ENCODE measurements at places on chromosomes 2 and 18. TPM values are rescaled to one million over a fixed set of nuclear protein-coding genes. Genes with fewer than 3 reads are reported as not detected.

- DNase-seq, result no peak
- no peaks in the 10 kb centered on the region for H3K27me3 ChIP-seq
- H3K4me1 ChIP-seq, result no peaks in the 10 kb centered on the region
These were observed 106.0 kb upstream of the RAB12 start for GRCh38 chr18:8503248-8503647.

DNA sequence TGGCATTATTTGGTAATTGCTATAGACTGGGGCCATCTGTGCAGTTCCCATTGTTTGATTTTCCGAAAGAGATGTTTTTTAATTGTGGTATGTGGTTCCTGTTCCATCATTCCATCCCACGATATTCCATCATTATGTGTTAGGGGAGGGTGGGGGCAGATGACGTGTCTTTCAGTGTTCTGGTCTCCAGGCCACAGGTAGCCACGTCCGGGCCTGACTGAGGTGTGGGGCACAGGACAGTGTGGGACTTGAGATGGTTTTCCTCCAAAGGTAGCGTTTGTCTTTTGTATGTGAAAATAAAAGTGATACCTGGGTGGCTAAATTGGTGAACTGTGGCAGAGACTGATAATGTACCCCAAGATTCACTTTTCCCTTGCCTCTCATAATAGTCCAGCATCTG, 192.2 kb upstream of the HAAO start:
- no peak overlapping the region for H3K4me3 ChIP-seq
- no peaks in the 10 kb centered on the region for H3K36me3 ChIP-seq
- DNase-seq, result no peak
- H3K4me1 ChIP-seq, result no peaks in the 10 kb centered on the region
- H3K27me3 ChIP-seq, result no peaks in the 10 kb centered on the region

GRCh38 chr2:23092831-23093230, 292.1 kb upstream of the KLHL29 start:
- peaks cover 8% of the 10 kb centered on the region for H3K27me3 ChIP-seq
- H3K4me1 ChIP-seq, result no peaks in the 10 kb centered on the region
- no peaks in the 10 kb centered on the region for H3K36me3 ChIP-seq
- DNase-seq, result no peak

GRCh38 chr2:151776367-151776766, 42.1 kb upstream of the NEB start:
- H3K27me3 ChIP-seq, result no peaks in the 10 kb centered on the region
- H3K4me1 ChIP-seq, result peaks cover 4% of the 10 kb centered on the region
- peaks cover 39% of the 10 kb centered on the region for H3K36me3 ChIP-seq
- H3K4me3 ChIP-seq, result no peak overlapping the region
- no peak overlapping the region for H3K27ac ChIP-seq

The MYO3B gene
- total RNA-seq, result 0.17 TPM

DNA sequence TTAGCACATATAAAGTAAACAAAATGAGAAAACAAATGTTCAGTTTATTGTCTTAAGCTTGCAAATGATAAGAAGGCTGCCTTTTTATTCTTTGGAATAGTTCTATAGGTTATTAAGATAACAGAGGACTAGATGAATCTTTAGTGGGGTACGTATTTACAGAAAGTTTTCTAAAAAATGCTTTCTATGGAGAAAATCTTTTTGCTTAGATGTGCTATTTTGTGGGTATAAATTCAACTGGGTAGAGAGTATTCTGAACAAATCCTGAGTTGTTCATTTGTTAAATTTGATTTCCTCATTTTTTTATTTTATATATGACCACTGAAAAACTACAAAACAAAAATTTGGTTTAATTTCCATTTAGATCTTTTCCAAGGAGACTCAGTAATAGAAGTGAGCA, 566.9 kb downstream of the PLCL1 start:
- DNase-seq, result no peak
- H3K27ac ChIP-seq, result no peak overlapping the region
- no peaks in the 10 kb centered on the region for H3K36me3 ChIP-seq
- H3K27me3 ChIP-seq, result peaks cover 9% of the 10 kb centered on the region
- no peak overlapping the region for H3K4me3 ChIP-seq

- H3K27ac ChIP-seq, result no peak overlapping the region
- H3K4me1 ChIP-seq, result peaks cover 20% of the 10 kb centered on the region
- H3K27me3 ChIP-seq, result no peaks in the 10 kb centered on the region
- no peak for DNase-seq
These were observed 15.9 kb upstream of the NMUR1 start for GRCh38 chr2:231546014-231546715.

The POMC gene
- 4.6 TPM for total RNA-seq

GRCh38 chr2:106030287-106031268, 163.5 kb downstream of the UXS1 start:
- peaks cover 36% of the 10 kb centered on the region for H3K4me1 ChIP-seq
- H3K27ac ChIP-seq, result no peak overlapping the region
- H3K36me3 ChIP-seq, result no peaks in the 10 kb centered on the region
- no peak overlapping the region for H3K4me3 ChIP-seq
- peak; percentile 62 for DNase-seq

- no peak for DNase-seq
- H3K27me3 ChIP-seq, result no peaks in the 10 kb centered on the region
- H3K4me1 ChIP-seq, result peaks cover 12% of the 10 kb centered on the region
- no peak overlapping the region for H3K27ac ChIP-seq
- H3K4me3 ChIP-seq, result no peak overlapping the region
These were observed 48.6 kb upstream of the DNAH7 start for GRCh38 chr2:196117214-196117705.
